NCI-H2227 treated with DMSO at 0.1 percent for 48 hours (cell line): ENCODE measurements at places on chromosomes 5 and 9.

DNA sequence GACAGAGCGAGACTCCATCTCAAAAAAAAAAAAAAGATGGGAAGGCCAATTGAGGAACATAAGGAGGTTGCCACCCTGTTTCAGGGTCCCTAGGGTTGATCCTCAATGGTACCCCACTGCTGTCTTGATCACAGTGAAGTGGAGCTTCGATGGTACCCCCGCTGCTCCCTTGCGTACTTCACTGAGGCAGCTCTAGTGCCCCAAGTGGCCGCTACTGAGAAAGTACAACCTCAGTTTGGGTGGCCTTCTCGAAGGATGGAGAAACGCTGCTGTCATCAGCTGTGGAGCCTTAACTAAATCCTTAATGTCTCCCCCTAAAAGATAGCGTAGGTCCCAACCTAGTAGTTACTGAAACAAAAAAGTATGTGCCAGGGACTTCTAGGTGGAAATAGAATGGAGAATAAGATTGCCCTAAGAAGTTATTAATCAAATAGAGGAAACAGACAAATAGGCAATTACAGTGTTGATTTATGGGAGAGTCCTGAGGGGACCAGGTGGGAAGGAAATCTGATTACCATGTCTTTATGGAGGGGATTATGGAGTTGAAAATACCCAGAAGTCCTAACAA is 6.3 kb downstream of the TESK1 start:
- DNase-seq, result no peak

DNA sequence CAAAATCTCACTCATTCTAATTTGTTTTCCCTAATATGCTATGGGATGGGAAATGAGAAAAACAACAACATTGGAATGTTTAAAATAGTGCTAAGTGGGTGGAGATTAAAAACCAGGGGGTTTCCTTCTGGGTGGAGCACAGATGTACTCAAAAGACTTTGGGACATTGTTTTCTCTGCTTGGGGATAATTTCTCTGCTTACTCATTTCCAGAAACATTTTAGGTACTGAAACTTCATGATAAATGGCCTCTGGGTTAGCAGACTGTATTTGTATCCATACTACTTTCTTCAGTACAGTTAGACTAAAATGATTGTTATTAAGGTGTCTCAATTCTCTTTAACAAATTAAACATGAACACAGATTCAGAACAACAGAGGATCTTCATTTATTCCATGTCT is 17.4 kb downstream of the ELOVL7 start:
- no peak for DNase-seq

- no peak for DNase-seq
These were observed 113.8 kb upstream of the ANKRD55 start for GRCh38 chr5:56346741-56347535.

GRCh38 chr5:29114331-29114768 is 2076.0 kb upstream of the CDH9 start:
- no peak for DNase-seq

DNA sequence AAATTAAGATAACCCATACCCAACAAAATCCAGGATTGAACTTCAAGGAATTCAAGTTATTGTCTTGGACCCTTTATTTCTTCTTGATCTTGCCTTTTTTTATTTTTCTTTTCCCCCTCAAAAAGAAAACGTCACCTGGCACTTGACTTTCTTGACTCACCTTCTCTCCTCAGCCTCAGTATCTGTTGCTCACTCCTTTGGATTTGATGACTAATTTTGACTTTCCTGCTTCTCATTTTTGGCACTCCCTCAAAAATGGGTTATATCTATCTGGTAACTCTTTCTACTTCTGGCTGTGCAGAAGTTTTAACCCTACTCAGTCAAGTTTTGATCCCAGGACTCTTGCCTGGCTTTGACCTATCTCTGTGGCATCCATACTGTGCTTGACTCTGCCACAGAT is 66.6 kb upstream of the SPATA31D4 start:
- DNase-seq, result no peak

DNA sequence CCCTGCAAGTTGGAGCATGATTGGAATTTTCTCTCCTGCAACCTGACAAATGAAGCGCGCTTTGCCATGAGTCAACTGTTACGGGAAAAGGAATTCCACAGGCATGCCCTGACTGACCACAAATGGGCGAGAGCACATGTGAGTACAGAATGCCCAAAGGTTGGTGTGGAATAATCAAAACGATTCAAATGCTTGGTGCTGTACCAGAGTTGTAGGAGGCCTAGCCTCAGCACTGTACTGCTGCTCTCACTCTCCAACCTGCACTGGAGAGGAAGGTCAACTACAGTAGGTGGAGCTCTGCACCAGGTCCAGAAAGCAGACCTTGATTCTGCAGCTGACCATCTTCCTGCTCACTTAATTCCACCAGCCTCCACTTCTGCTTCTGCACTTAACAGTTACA is 406.9 kb upstream of the ACTBL2 start:
- no peak for DNase-seq

DNA sequence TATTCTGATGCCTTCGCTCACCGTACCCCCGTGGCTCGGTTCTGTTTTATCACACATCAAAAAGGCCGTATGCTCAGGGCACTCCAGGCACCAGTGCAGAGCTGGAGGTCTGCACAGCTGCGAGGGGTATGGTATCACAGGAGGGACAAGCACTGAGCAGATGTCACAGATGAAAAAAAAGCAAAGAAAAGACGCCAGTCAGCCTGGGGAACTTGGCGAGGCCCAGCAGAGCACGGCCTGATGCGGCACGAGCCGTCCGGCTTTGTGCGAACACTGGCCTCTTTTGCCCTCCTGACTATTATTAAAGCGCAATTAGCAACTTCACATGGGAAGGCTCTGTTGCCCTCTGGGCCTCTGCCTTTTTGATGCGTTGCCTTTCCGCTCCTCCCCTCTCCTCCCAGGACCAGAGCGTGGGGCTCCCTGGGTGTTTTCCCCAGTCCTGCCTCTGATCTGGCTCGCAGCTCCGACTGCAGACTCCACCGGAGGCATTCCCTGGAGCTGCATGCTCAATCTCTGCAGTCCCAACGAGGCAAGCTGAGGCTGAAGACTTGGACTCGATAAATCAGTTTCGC is 44.4 kb downstream of the AK8 start:
- peak; percentile 63 for DNase-seq

DNA sequence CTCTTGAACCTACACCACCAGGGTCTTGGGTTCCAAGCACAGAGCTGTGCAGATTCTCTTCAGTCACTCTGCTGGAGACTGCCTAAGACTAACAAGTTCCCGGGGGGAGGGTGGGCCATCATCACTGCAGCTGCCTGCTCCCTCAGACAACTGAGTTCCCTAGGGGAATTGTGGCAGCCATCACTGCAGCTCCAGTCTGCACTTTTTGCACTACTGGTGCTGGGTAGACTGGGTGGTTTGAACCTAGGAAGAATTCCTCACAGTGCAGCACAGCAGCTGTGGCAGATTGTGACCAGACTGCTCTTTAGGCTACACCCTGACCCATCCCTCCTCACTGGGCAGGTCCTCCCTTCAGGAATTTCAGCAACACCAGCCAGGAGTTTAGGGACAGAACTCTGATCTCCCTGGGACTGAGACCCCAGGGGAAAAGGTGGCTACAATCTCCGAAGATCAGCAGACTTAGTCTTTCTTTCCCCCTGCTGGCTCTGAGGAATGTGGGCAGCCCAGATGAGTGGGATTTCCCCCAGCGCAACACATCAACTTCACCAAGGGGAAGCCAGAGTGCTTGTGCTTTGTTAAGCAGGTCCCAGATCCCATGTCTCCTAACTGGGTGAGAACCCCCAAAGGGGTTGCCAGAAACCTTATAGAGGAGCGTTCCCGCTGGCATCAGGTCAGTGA is 30.9 kb upstream of the RGMB start:
- no peak for DNase-seq

DNA sequence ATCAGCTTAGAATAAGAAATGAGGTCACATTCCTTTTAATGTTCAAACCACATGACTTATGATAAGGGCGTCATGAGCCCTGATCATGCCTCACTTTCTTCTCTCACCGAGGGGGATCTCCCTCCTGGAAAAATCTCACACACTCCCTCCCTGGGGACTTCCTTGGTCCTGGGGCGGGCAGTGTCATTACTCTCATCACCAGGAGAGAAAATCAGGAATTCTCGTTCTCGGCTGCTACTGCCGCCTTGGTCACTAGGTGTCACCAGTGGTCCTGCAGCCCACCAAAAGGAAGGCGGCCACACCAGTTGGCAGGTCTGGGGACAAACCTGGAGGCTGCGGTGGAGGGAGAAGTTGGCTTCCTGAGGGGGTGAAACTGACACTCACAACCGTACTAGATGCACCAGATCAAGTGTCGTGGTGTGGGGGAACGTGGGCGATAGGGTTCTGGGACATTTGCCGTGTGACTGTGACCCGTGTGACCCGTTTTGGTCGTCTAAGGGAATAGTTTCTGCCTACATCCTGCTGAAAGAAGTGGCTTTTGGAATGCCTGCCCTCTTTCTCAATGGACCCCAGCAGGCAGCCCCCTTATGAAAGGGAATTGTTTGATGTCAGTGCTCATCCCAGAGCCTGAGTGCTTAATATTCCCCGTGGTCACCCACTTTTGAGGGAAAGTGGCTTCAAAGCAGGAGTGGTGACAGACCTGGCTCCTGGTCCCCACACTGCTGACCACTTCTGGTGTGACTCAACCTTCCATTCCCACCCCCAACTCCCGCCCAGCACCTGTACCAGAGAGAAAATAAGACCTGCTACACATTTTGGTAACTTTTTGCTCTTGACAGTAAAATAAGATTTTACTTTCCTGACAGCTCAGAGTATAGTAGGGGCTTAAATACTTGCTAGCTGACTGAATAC is 63.2 kb downstream of the ACER2 start:
- DNase-seq, result peak; percentile 62

- no peak for DNase-seq
These were observed 214.4 kb downstream of the ARL15 start for GRCh38 chr5:54095969-54096368.

DNA sequence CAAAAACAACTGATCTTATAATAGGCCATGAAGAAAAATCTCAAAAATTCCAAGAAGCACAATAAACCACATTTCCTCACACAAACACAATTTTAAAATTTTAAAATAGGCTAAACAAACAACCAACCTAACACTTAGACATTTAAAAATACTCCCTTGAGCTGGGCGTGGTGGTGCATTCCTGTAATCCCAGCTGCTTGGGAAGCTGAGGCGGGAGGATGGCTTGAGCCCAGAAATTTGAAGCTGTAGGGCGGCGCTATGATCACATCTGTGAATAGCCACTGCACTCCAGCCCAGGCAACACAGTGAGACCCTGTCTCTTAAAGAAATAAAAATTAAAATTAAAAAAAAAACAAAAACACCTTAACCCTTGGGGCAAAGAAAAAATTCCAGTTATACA is 36.9 kb upstream of the TESK1 start:
- DNase-seq, result no peak

- no peak for DNase-seq
These were observed 318.3 kb upstream of the IRX4 start for GRCh38 chr5:2201011-2201410.

DNA sequence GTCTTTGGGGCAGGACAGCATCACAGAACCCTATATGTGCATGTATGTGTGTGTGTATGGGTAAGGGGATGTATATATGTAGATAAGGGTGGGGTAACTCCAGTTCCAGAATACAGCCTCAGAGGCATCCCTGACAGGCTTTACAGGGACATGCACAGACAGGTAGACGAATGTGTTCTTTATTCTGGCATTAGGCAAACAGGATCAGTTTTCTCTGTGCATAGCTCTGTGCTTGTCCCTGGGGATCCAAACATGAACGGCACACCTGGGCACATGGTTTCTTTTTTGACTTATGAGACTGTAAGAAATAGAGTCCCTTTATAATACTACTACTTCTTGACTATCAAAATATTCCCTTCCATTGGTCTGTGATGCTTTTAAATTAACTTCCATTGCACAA is 120.6 kb downstream of the TRIO start:
- no peak for DNase-seq

DNA sequence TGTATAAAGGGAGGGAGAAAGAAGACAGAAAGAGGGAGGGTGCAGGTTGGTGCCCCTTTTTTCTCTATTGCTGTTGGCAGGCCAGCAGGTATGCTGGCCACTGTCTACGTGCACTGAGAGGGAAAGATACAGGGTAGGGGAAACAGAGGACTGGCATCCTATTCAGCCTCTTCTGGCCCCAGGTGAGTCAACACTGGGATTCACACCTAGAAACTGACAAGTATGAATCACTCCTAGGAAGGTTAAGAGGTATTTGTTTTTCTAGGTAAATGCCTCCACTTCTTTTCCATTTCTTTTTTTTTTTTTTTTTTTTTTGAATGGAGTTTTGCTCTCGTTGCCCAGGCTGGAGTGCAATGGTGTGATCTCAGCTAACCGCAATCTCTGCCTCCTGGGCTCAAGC is 2.8 kb upstream of the UBAP1 start:
- DNase-seq, result no peak

GRCh38 chr9:92297611-92298010 is 4.1 kb upstream of the IARS1 start:
- no peak for DNase-seq

DNA sequence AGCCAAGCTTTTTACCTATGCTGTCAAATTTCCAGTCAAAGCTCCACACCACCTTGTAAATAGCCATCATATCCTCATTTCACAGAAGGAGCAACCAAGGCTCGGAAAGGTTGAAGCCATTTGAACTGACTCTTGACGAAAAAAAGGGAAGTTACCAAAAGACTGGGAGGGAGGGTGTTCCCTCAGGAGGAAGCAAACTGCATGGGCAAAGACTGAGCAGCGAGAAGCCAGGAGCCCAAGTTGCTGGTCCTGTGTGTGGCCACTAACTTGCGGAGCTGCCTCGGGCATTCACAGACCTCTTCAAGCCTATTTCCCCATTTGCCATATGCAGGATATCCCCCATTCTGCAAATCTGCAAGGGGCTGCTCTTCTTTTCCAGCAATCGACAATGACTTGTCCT is 37.4 kb downstream of the TTLL11 start:
- no peak for DNase-seq

DNA sequence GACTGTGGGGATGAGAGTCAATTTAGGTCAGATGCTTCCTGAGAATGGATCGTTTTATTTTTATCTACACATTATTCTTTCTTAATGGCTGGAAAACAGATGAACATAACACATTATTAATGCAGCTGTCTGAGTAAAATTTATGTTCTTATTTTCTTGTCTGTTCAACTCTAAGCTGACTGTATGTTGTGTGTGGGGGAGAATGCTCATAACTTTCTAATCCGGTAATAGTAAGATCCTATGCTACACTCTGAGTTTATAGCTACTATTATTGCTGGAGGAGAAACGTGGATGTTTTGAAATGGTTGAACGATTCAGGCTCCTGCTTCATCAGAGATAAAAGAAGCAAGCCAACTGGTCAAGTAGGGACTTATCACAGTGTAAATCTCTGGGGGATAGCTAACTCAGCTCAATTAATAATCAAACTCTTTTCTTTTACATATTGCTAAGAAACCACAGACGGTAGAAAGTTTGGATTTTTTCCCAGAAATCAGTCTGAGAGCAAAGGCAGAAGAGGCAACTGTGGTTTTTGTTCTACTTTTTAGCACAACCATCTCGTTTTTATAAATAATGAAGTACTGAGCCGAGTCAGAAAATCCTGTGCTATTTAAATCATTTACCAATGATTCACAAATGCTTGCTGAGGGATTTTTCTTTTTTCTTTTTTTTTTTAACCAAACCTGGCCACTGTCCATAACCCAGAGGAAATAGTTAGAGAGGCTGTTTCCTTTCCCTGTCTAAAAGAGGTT is 265.0 kb upstream of the FAM174A start:
- DNase-seq, result no peak

GRCh38 chr5:44236040-44236439 is 153.2 kb downstream of the FGF10 start:
- DNase-seq, result no peak
